ENCODE measurements at places on chromosomes 7 and 10. TPM values are rescaled to one million over a fixed set of nuclear protein-coding genes. Genes with fewer than 3 reads are reported as not detected.

The SPDYE2B gene
- total RNA-seq, result not detected

The CPN1 gene
- total RNA-seq, result 0.16 TPM

The MALRD1 gene
- not detected for total RNA-seq

The GLI3 gene
- 0.34 TPM for total RNA-seq

The SPAM1 gene
- total RNA-seq, result not detected

The CYP2C19 gene
- not detected for total RNA-seq

The EGFR gene
- total RNA-seq, result 105 TPM

The CNPY1 gene
- not detected for total RNA-seq

The SHLD2 gene
- total RNA-seq, result 28.1 TPM

The CALML3 gene
- not detected for total RNA-seq

The ADRB1 gene
- total RNA-seq, result 0.54 TPM

The CALML5 gene
- not detected for total RNA-seq

The MKI67 gene
- 80.7 TPM for total RNA-seq

The OR2A5 gene
- total RNA-seq, result not detected

The PKD2L1 gene
- total RNA-seq, result 0.15 TPM

The GFRA1 gene
- total RNA-seq, result 12.3 TPM

The TBL2 gene
- total RNA-seq, result 51.8 TPM

The HOXA5 gene
- total RNA-seq, result 6.2 TPM

The PLEKHS1 gene
- total RNA-seq, result not detected

The LEP gene
- total RNA-seq, result not detected
